Gastrocnemius medialis (tissue), 4 donors: ENCODE measurements at places on chromosomes 7 and 10. TPM values are rescaled to one million over a fixed set of nuclear protein-coding genes. Genes with fewer than 3 reads are reported as not detected.

DDIT4 gene
- total RNA-seq = 296 TPM

CALML3 gene
- total RNA-seq = not detected

GPR15LG gene
- total RNA-seq = not detected

P4HA1 gene
- 65.3 TPM for total RNA-seq

OLAH gene
- total RNA-seq = 0.69 TPM

DOCK1 gene
- total RNA-seq = 4.3 TPM

AKR1C4 gene
- total RNA-seq = not detected

KAZALD1 gene
- 1.8 TPM for total RNA-seq

MRPL32 gene
- 57.0 TPM for total RNA-seq

UBE3C gene
- 73.9 TPM for total RNA-seq

EBLN1 gene
- not detected for total RNA-seq

LIPF gene
- total RNA-seq = not detected

LIPN gene
- not detected for total RNA-seq

EIF5AL1 gene
- 0.75 TPM for total RNA-seq

HOXA2 gene
- 0.29 TPM for total RNA-seq

EVX1 gene
- total RNA-seq = not detected

FAM25G gene
- total RNA-seq = not detected

CCM2 gene
- total RNA-seq = 56.5 TPM

HTR5A gene
- total RNA-seq = not detected

PARP12 gene
- 4.7 TPM for total RNA-seq

TMEM106B gene
- total RNA-seq = 42.8 TPM

PKD2L1 gene
- not detected for total RNA-seq

TMEM270 gene
- not detected for total RNA-seq

MCU gene
- 61.3 TPM for total RNA-seq

PDE6C gene
- not detected for total RNA-seq

PDK4 gene
- total RNA-seq = 2,371 TPM

KNDC1 gene
- not detected for total RNA-seq

SPAM1 gene
- total RNA-seq = not detected

ENKUR gene
- total RNA-seq = not detected

NKX2-3 gene
- not detected for total RNA-seq

TMEM229A gene
- total RNA-seq = not detected

INHBA gene
- 0.56 TPM for total RNA-seq

CALCR gene
- 0.64 TPM for total RNA-seq

LIPM gene
- total RNA-seq = not detected

CRYGN gene
- not detected for total RNA-seq

TWIST1 gene
- 1.9 TPM for total RNA-seq

LIPK gene
- not detected for total RNA-seq
